ENCODE measurements at places on chromosomes 16 and 17. TPM values are rescaled to one million over a fixed set of nuclear protein-coding genes. Genes with fewer than 3 reads are reported as not detected.

HIGD1B gene
- 1.8 TPM for total RNA-seq

PROCA1 gene
- total RNA-seq = 1.1 TPM

SLC16A13 gene
- total RNA-seq = not detected

TAC4 gene
- not detected for total RNA-seq

GNGT2 gene
- 1.2 TPM for total RNA-seq

RAB37 gene
- 2.5 TPM for total RNA-seq

FOXN1 gene
- 0.15 TPM for total RNA-seq

Measured in gastroesophageal sphincter (tissue), 4 donors.